ENCODE measurements at places on chromosomes 4 and X. TPM values are rescaled to one million over a fixed set of nuclear protein-coding genes. Genes with fewer than 3 reads are reported as not detected.

GDI1 gene
- 194 TPM for total RNA-seq

CTAG2 gene
- not detected for total RNA-seq

DNA sequence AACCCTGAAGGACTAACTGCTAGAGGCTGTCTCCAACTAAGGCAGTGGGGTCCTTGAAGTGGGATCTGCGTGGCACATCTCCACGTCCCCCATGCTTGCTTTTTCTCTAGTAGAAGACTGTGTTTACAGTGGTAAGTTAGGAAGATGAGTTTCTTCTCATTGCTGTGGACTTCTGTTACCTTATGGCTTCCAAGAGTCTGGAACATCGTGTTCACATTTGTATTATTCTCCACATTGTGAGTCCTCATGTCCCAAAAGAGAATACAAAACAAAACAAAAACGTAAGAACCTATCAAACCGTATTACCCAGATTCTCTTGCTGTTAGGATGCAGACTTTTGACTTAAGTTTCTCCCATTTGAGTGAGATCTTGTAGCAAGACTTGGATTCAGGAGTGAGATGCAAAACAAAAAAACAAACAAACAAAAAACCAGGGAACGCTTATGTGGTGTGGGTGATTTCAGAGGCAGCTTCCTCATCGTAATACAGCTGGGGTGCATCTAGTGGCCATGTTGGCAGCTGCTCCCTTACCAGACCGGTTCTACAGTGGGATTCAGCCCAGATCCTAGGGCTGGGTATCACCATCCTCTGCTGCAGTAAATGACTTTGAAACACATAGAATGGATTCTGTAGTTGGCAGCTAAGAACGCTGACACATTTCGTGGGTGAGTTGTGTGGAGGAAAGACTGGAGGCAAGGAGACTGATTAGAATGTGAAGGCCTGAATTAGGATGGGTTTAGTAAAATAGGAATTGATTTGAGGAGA lies 41.3 kb downstream of the TMEM131L start:
- no peak for DNase-seq

DNA sequence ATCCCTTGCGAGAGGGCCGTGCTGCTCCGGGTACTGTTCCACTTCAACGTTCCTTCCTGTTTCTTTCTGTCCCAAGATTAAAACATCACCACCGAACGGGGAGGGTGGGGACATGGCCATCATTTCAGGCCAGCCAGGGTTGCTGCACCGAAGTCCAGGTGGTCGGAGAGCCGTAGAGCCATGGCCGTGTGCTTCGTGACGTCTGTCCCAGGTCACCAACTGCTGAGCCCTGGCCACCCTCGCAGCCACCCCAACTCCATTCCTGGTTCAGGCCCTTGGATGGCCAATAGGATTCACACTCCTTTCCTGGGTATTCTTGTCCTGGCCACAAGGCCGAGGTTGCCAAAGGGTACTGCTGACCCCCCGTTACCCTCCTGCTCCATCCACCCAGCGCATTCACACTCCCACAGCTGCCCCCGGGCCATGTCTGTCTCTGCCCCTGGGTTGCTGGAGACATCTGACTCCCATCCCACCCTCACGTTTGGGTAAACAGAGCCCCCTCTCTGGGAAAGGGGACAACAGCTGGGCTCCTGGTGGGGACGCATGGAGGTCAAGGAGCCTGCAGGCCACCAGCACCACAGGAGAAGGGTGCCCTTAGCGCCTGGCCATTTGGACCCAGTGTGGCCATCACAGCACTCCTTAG lies 103.2 kb downstream of the HMX1 start:
- DNase-seq, result no peak

DNA sequence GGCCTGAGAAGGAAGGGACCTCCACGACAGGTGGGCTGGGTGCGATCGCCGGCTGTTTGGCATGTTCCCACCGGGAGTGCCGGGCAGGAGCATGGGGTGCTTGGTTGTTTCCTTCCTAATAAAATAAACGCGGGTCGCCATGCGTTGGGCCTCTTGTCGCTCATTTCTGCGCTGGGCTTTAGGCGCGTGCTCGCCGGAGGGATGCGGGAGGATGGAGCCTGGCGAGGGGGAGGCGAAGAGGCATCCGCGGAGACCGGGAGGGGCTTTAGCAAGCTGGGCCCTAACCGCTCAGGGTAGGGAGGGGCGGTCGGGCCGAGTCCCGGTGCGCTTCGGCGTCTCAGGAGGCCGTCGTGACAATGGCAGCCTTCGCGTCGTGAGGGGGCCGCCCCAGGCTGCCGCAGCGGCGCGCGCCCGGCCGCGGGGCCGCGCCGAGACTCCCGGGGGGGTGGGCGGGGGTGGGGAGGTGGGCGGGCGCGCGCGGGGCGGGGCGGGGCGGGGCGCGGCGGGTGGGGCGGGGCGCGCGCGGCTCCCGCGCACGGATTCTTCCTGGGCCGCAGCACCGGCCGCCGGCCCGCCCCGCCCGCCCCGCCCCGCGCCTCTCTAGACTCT lies 476 bp upstream of the GDI1 start:
- peak; percentile 77 for DNase-seq

GRCh38 chr4:182124359-182124758 lies 118.8 kb upstream of the TENM3 start:
- DNase-seq, result no peak

DNA sequence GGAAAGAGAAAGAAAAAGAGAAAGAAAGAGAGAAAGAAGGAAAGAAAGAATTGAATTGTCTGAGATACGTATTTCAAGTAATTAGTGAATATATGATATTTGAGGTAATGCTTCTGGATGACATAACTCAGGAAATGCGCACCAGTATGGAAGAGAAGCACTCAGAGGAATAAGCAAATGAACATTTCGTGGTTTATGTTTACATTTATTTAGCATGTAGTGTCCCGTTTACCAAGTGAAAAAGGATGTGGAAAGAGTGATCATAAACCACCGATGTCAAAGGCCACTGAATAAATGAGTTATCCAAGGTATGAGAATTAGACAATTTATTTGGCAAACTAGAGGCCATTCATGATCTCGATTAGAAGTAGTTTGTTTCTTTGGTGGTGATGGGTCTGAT lies 200.4 kb downstream of the ARAP2 start:
- no peak for DNase-seq

DNA sequence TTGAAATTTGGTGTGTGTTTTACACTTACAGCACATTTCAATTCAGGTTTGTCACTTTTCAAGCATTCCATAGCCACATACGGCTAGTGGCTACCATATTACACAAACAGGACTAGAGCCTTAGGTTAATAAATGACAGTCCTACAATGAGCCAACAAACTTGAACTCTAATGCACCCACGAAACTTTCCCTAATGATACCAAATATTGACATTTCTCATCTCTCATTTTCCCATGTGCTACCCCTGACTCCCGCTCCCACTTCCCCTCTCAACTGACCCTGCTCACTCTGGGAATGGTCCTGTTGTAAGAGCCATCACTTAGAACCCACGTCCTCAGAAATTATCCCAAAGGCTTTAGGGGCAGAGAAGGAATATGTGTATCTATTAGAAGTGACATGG lies 4.9 kb upstream of the TLR10 start:
- DNase-seq, result no peak

DNA sequence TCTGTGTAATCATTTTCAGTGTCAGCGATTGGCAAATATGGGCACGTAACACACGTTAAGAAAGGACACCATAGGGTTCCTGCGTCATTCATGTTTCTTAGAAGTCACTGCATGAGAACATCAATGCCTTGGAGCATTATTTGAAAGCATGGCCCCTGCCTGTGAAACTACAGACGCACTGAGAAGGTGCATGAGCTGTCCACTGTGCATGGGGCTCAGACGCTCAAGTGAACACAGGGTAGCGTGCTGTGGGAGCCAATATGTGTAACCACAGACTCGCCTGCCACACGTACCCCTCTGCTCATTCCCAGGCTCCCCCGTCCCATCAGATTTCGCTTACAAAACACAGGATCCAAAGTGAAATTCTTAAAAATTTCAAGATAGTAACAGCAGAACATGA lies 6.5 kb downstream of the PPP2R2C start:
- no peak for DNase-seq

- no peak for DNase-seq
Measured at GRCh38 chr4:141352909-141353525, 132.3 kb downstream of the ZNF330 start.

- peak; percentile 38 for DNase-seq
Measured at GRCh38 chr4:38128478-38129459, 168.6 kb downstream of the PTTG2 start.
